ENCODE measurements at places on chromosomes 6 and 20. TPM values are rescaled to one million over a fixed set of nuclear protein-coding genes. Genes with fewer than 3 reads are reported as not detected.

Gene MCUR1
- 9.6 TPM for total RNA-seq

Gene LAMA5
- total RNA-seq: 1.4 TPM

DNA sequence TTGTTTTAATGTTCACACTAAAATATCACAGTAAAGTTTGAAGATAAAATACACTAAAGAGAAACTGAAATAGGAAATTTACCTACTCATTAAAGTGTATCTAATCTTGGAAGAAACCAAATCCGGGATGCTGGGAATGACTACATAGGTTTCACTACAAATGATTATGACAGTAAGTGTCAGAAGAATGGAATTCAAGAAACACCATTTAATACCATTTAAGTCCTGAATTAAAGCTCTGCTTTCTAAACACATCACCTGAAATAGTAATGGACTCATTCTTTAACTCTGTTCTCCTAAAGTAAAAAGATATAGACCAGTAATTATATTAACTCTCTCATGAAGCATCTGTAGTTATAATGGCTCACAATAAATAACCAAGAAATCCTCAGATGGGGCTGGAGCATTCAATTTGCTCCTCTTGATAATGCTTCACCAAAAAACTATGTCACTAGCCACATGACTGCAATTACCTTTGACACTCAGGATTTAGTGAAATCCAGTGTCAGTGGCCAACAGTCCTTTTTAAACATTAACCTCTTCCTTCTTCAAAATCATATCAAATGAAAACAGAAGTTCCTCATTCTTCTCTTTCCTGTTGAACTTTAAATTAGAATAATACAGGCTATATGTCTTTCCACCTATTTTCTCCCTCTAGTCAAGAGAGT, 41.4 kb downstream of the MAP7 start:
- H3K4me1 ChIP-seq: peaks cover 3% of the 10 kb centered on the region
- H3K27ac ChIP-seq: no peak overlapping the region
- H3K36me3 ChIP-seq: no peaks in the 10 kb centered on the region
- no peak for DNase-seq

- peaks cover 12% of the 10 kb centered on the region for H3K4me1 ChIP-seq
- DNase-seq: no peak
- no peaks in the 10 kb centered on the region for H3K27me3 ChIP-seq
- no peaks in the 10 kb centered on the region for H3K36me3 ChIP-seq
These were observed 67.7 kb upstream of the CD93 start for GRCh38 chr20:23153696-23154341.
